ENCODE measurements at places on chromosomes 2 and 18.

- no peaks in the 10 kb centered on the region for H3K27me3 ChIP-seq
- no peaks in the 10 kb centered on the region for H3K4me1 ChIP-seq
- no peak for DNase-seq
- H3K4me3 ChIP-seq = no peak overlapping the region
Measured at GRCh38 chr2:45988879-45989278, 308.3 kb upstream of the EPAS1 start.

GRCh38 chr2:235493402-235493774 lies 455 bp upstream of the AGAP1 start:
- H3K4me1 ChIP-seq = peaks cover 15% of the 10 kb centered on the region
- H3K4me3 ChIP-seq = peak overlapping the region; percentile 75
- peak overlapping the region; percentile 73 for H3K27ac ChIP-seq

- H3K27me3 ChIP-seq = peaks cover 43% of the 10 kb centered on the region
- no peak overlapping the region for H3K27ac ChIP-seq
- no peak overlapping the region for H3K4me3 ChIP-seq
- DNase-seq = no peak
Measured at GRCh38 chr2:40360652-40361051, 91.2 kb downstream of the SLC8A1 start.

DNA sequence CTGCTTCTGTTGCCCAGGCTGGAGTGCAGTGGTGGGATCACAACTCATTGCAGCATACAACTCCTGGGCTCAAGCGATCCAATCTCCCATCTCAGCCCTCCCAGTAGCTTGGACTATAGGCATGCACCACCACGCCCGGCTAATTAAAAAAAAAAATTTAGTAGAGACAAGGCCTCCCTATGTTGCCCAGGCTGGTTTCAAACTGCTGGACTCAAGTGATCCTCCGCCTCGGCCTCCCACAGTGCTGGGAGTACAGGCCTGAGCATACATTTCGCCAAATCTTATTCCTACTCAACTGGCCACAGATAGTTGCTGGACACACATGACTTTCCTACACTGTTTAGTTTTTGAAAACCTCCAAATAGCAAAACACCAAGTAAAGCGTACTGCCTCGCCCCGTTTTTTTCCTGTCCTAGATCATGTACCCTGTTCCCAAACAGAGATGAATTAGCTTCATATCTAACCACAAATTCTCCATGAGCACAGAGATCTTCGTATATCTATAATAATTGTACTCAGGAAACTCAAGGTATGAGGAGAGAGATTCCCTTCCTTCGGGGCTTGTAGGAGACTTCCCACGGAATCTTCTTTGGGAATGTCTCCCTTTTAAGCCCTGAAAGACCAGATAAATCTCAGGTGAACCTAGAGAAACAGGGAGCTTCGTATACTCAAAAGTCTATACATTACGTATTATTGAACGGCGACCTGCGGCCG lies 598 bp upstream of the C2orf69 start:
- no peaks in the 10 kb centered on the region for H3K36me3 ChIP-seq
- peak overlapping the region; percentile 90 for H3K4me3 ChIP-seq
- no peaks in the 10 kb centered on the region for H3K27me3 ChIP-seq
- H3K27ac ChIP-seq = peak overlapping the region; percentile 98

DNA sequence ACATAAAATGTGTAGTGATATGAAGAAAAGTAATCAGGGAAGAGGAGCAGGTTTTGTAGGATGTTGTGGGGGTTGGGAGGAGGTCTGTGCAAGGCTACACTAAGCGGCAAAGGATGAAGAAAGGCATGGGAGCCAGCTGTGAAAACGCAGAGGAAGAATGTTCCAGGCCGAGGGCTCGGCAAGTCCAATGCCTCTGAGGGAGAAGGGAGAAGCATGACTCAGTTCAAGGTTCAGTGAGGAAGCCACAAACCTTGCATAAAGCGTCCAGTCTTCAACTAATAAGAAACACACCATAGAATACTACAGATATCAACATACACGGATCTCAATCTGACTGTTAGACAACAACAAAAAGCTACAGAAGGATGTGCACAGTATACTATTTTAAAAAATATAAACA lies 16.2 kb downstream of the EPB41L3 start:
- no peak overlapping the region for H3K27ac ChIP-seq
- no peaks in the 10 kb centered on the region for H3K36me3 ChIP-seq
- no peak for DNase-seq
- H3K27me3 ChIP-seq = peaks cover 5% of the 10 kb centered on the region
- H3K4me3 ChIP-seq = no peak overlapping the region
- H3K4me1 ChIP-seq = no peaks in the 10 kb centered on the region

DNA sequence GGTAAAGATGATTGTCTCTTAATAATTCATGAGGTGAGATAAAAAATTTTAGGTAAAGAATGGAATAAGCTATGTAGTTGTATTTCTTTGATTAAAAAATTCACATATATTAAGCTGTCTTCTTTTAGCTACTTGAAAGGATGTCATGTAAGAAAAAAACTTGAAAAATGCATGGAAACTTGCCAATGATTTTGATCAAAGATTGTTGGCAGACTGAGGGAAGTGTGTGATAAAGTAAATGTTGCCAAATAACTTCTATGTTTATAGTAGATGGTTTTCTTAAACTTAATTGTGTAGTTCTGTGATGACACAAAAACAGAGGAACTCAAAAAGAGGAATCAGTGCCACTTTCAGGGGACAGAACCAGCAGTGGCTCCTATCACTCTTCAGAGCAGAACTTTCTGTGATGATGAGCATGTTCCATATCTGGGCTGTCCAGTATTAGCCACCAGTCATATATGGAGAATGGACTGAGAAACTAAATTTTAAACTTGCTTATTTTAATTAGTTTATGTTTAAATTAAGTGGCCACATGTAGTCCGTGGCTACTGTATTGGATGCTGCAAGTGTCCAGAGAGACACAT lies 51.9 kb upstream of the SLC38A11 start:
- H3K4me3 ChIP-seq = no peak overlapping the region
- no peaks in the 10 kb centered on the region for H3K36me3 ChIP-seq

- H3K27me3 ChIP-seq = peaks cover 5% of the 10 kb centered on the region
- H3K4me1 ChIP-seq = peaks cover 7% of the 10 kb centered on the region
- H3K27ac ChIP-seq = no peak overlapping the region
Measured at GRCh38 chr18:50832754-50833153, 12.9 kb upstream of the MRO start.

DNA sequence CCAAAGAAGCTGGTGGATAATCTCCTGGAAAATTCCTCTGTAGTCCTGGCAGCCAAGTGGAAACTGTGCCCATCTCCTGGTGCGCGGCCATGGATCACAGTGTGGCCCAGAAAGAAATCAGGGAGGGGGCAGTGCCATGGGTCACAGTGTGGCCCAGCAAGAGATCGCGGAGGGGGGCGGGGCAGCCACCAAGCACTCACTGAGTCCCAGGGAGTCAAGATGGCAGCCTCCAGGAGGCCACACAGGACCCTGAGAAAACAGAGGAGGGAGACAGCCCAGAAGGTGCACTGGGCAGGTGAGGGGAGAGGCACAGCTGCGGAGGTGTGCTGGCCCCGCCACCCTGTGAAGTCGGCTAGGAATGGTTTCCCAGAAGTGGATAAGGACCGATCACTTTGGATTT lies 8.1 kb upstream of the ATP6V1B1 start:
- H3K36me3 ChIP-seq = peaks cover 3% of the 10 kb centered on the region
- no peaks in the 10 kb centered on the region for H3K4me1 ChIP-seq
- no peaks in the 10 kb centered on the region for H3K27me3 ChIP-seq
- DNase-seq = no peak
- no peak overlapping the region for H3K4me3 ChIP-seq
- no peak overlapping the region for H3K27ac ChIP-seq

DNA sequence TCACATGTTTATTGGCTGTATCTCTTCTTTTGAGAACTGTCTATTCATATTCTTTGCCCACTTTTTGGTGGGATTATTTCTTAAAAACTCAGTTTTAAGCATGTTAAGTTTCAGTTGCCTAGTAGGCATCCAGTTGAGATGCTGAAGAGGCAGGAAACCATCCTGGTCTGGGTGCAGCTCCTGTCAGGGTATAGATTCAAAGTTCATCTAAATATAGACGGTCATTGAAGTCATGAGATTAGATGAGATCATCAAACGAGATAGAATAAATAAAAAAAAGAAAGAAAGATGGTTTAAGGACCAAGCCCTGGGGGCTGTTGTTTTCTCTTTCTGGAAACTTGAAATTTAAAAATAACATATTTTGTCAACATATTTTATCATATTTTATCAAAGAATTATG lies 9.2 kb upstream of the DNAH7 start:
- no peak for DNase-seq
- H3K4me1 ChIP-seq = no peaks in the 10 kb centered on the region
- H3K4me3 ChIP-seq = no peak overlapping the region
- no peak overlapping the region for H3K27ac ChIP-seq

GRCh38 chr2:217095511-217096205 lies 235.8 kb upstream of the TNP1 start:
- H3K36me3 ChIP-seq = no peaks in the 10 kb centered on the region
- no peak overlapping the region for H3K4me3 ChIP-seq
- no peak for DNase-seq
- no peaks in the 10 kb centered on the region for H3K4me1 ChIP-seq

GRCh38 chr2:133458280-133458679 lies 110.0 kb downstream of the NCKAP5 start:
- no peak overlapping the region for H3K27ac ChIP-seq
- H3K36me3 ChIP-seq = no peaks in the 10 kb centered on the region
- H3K4me3 ChIP-seq = no peak overlapping the region

DNA sequence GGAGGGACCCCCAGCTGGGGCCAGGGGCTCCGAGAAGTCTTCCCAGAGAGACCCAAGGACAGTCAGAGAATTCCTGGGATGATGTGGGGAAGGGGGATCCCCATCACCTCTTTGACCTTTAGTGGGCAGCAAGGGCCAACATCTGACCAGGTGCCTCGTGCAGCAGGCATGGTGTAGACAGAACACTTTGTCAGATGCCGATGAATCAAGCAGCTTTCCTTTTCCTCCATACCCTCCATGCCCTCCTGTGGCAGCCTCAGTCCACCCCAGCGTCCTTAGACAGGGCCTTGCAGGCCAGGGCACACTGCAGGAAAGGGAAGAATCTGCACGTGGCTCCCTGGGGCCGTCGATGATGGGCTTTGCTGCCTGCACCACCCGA lies 26.3 kb downstream of the GPR55 start:
- no peak overlapping the region for H3K4me3 ChIP-seq
- H3K27ac ChIP-seq = no peak overlapping the region
- no peak for DNase-seq
- H3K36me3 ChIP-seq = no peaks in the 10 kb centered on the region
- no peaks in the 10 kb centered on the region for H3K27me3 ChIP-seq

DNA sequence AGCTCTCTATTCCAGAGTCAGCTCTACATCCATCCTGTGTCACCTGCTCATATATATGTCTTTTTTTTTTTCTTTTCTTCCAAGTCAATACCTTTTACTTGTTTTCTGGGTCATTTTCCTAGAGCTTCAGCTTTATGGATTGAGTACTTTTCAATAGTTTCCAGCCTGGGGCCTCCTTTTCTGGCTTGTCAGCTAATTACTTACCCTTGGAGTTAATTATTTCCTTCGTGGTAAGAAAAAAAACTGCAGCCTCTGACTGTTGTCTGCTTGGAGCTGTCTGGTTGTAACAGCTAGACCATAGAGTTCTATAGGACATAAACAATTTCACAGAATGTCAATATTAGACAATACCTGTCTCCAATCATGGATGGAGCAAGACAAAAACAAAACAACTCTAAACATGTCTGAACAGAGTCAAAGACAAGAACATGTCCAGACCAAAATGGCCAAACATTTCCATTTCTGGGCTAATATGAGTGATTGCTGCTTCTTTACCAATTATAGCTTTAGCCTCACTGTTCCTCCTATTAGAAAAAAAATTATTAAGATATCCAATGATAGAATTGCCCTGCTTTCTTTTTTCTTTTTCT lies 643.1 kb downstream of the SLC4A3 start:
- DNase-seq = peak; percentile 31
- H3K27ac ChIP-seq = peak overlapping the region; percentile 75
- H3K36me3 ChIP-seq = no peaks in the 10 kb centered on the region
- H3K27me3 ChIP-seq = no peaks in the 10 kb centered on the region

DNA sequence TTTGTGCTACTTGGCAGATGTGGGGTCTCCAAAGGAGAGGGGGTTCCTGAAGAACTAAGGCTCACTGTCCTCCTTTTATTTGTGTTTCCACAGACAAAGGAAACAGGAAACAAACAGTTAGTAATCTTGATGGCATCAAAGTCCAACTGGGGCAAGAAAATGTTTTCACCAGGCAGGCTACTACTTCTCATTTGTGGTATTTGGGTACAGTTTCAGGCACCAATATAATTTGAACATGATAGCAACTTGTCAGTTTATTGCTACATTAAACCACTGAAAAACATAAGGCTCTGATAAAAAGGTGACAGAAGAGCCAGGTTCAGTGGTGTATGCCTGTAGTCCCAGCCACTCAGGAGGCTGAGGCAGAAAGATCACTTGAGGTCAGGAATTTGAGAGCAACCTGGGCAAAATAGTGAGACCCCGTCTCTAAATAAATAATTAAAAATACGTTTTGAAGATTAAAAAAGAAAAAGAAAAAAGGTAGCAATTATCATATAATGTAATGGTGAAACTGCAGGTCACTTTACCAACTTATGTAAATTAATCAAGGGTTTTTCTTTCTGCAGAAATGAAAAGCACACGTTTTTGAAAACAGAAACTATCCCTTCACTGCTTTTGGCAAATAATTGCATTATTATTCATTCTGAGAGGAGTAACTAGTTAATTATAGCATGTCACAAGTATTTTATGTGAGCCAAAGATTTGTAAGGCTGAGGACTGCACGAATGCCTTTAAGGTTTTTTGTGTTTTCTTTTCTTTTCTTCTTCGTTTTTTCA lies 157.5 kb upstream of the CAVIN2 start:
- DNase-seq = no peak
- H3K4me1 ChIP-seq = no peaks in the 10 kb centered on the region
- no peaks in the 10 kb centered on the region for H3K27me3 ChIP-seq
- H3K27ac ChIP-seq = no peak overlapping the region
- no peaks in the 10 kb centered on the region for H3K36me3 ChIP-seq
- no peak overlapping the region for H3K4me3 ChIP-seq
